ENCODE measurements at places on chromosomes 1 and 21. TPM values are rescaled to one million over a fixed set of nuclear protein-coding genes. Genes with fewer than 3 reads are reported as not detected.

The SLC16A4 gene
- 1.2 TPM for total RNA-seq

The PRDM16 gene
- 0.12 TPM for total RNA-seq

The CYP4A11 gene
- total RNA-seq = not detected

The SMPDL3B gene
- total RNA-seq = 1.8 TPM

The MTARC2 gene
- total RNA-seq = 12.5 TPM

The PDZK1IP1 gene
- not detected for total RNA-seq

The MASP2 gene
- total RNA-seq = not detected

The MX2 gene
- 12.4 TPM for total RNA-seq

The PBX1 gene
- total RNA-seq = 8.7 TPM

The PLEKHN1 gene
- 1.4 TPM for total RNA-seq

The NBPF19 gene
- 3.7 TPM for total RNA-seq

The LAMTOR5 gene
- 113 TPM for total RNA-seq

GRCh38 chr1:179175011-179175841 is 54.3 kb downstream of the ABL2 start:
- DNase-seq = no peak

- DNase-seq = no peak
These were observed 3.2 kb upstream of the KIAA1614 start for GRCh38 chr1:180909462-180909976.

DNA sequence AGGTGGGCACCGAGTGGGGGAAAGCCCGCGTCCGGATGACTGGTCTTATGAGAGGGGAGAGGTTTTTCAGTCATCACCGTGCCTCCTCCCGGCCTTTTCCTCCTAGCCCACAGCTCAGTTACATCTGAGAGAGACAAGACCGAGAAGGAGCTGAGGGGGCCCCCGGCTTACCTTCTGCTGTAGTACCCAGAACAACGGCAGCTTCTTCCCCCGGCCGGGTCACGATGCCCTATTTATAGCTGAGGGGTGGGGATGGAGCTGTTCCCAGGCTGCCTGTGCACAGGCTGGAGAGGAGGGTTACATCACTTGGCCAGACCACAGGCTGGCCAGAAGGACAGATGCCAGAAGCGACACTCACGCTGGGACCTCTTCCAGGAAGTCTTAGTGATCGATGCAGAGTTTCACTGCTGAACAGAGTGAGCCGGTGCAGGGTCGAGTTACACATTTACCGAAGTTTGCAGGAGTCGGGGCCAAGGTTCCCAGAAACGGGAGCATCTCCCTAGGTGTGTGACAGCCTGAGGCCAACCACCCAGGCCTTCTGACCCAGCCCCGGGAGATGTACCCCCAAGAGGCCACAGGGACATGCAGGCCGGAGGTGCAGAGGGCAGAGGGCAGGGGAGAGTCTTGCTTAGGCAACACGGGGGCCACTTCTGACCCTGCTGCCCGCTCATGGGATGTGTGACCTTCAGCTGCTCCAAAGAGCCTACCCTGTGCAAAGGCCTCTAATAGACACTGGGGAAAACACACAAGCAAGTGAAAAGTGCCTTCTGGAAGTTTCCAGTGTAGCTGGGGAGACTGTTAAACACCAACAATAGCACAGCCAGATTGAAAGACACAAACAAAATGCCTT is at the start of gene AGT:
AGT (minus strand) TSS at position 208 of the 850 bp plus-strand sequence. CDS start 3,299 bp downstream, outside the sequence.
- DNase-seq = no peak

DNA sequence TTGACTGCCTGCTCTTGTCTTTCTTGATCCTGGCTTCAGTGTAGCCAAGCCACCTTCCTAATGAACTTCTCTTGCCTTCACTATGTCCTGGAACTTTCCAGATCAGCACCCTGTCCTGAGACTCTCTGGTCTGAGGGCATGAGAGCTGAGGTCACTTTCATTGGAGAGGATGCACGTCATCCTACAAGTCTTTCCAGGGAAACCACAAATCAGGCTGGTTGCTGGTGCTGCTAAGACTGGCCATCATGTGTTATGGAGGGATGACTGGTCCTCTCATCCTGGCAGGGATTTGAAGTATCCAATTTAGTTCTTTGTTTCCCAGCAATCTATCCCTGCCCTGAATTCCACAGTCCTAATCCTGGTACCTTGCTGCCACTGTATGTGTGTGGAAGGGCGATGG is 228.6 kb downstream of the GPATCH2 start:
- no peak for DNase-seq

GRCh38 chr1:201444792-201445191 is 23.3 kb upstream of the TNNI1 start:
- no peak for DNase-seq

DNA sequence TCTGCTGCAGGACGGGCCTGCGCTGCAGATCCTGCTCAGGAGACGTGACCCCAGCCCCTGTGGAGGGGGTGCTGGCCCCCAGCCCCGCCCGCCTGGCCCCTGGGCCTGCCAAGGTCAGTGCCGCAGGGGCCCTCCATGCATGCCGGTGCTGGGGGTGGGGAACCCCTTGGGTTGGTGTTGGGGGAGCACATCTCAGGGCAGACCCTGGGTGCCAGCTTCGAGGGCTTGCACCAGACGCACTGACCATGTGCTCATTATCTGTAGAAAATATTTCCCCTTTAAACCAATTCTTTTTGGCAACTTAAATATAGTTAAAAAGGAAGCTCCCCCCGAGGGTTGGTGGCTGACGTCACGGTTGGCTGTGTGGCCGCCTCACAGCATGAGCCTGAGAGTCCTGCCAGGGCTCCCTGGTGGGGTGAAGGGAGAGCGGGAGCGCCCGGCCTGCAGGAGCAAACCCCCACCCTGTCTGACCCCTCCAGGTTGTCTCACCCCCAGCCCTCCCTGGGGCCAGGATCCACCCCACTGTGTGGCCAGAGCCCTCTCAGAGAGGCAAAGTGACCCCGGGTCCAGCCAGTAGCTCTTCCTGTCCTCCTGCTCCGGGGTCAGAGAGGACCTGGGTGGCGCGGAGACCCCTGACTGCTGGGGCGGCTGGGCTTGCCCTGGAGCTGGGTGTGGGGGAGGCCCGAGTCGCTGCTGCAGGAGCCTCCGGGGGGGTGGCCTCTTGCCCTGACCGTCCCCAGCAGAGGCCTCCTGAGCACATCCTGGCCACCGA is 5.3 kb upstream of the PFKL start:
- no peak for DNase-seq
